ENCODE measurements at places on chromosomes 7 and 10.

DNA sequence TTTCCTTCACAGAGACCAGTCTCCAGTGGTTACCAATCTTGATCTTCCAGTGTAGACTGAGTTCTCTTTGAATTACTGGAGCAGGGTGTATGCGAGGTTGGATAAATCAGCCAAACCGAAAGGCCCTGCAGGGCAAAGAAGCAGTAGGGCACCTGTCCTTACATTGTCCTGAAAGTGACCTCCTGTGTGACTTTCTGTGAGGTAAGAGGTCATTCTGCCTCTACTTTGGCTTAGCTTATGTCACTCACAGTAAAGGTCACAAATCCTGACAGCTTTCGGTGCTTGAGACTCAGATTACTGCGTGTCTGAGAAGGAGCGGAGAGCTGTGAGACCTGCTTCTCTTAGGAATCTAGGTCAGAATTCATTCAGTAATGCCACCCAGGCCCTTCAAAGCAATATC is 252.7 kb upstream of the ETV1 start:
- no peak for DNase-seq

- no peak for DNase-seq
Measured at GRCh38 chr7:43163885-43164284, 51.4 kb downstream of the HECW1 start.

DNA sequence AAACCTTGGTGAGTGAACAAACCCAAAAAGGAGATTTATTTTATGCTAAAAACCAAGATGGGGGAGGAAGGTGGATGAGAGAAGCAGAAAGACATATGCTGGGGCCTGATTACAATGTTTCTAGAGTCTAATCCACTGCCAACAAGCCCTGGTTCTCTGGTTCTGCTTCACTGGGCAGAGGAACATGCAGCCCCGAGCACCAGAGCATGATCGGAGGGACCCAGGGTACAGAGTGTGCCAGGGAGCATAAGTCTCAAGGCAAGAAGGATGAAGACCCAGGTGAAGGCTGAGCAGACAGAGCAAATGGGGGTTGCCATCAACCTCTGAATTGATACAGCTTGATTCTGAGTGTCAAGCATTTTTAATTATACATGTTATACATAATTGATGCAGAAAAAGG is 30.7 kb downstream of the SLC16A12 start:
- DNase-seq: no peak

GRCh38 chr10:93080350-93081046 is 6.8 kb downstream of the CYP26A1 start:
- DNase-seq: no peak

DNA sequence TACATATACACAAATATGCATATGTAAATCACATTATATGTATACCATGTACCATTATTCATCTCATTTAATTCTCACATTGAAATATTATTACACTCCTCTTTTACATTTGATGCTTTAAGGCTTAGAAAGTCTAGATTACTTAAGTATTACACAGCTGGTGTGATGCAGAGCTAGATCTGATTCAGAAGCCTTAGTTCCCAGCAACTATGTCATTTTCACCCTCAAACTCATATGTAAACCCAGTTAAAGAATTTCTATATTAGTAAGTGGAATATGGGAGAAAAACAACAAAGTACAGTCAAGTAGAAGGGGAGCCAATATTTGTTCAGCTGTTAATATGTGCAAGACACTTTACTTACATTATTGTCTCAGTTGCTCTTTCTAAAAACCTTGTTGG is 74.3 kb upstream of the CSTF2T start:
- no peak for DNase-seq

DNA sequence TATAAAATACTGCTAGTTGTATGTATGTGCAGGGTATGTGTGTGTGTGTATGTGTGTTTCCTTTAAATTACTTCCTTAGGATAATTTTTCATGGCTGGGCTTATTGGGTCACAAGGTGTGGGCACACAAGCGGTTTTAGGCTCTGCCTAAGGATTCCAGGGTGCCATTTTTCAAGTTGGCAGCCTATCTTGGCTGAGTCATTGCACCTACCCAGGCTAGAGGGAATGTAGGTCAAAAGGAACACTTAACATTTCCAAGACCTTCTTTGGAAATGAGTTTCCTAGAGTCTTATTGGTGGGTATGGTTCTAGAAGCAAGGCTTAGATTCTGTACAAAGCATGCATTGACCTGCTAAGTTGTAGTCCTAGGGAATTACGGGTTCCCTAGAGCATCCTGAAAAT is 642.1 kb downstream of the LRMDA start:
- DNase-seq: no peak

GRCh38 chr7:31443457-31443856 is 70.4 kb upstream of the ITPRID1 start:
- DNase-seq: no peak

- no peak for DNase-seq
Measured at GRCh38 chr7:114822844-114823243, 99.0 kb upstream of the MDFIC start.

DNA sequence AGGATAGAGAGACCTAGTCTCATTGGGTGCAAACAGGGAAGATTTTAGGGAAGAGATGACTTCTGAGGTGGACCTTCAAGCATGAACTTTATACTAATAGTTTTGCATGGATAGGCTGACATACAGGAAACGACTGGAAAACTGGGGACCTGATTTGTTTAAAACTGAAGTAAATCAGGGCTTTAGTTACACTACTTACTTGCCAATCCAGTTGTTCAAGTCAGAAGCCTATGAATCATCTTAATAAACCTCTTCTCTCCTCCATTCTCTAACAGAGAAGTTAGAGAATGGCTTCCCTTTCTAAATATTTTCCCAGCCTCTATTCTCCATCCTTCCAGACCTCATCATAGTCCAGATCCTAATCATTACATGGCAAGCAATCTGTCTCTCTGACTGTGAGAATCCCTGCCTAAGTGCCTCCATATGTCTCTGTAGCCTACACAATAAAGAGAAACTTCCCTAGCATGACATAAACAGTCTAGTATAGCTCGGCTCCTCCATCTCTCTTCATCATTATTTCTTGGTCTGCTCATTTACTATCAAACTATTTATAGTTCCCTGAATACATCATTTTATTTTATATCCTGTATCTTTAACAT is 55.8 kb downstream of the PRKG1 start:
- DNase-seq: no peak

Measured in stimulated activated CD8-positive, alpha-beta memory T cell treated with anti-CD3 and anti-CD28 coated beads, Interleukin-4, amount 100 ng/mL, for 1 hour (primary cell).